ENCODE measurements at places on chromosomes 4 and X.
A peak's percentile ranks its signal among the peaks of the same experiment; 100 is the strongest.

DNA sequence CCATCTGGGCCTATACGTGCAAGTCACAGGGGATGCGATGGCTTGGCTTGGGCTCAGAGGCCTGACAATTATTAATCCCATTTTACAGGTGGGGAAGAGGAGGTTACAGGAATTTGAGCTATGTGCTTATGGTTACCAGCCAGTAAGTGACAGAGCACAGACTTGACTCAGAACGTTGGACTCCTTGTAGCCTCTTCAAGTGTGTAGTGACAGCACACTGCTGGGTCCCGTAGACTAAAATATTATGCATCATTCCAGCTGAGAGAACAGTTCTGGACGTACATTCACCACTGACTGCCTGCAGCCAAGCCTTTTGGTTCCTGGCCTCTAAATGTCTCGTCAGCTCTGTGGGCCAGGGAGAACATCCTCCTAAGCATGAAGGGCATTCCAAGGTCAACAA, 314.5 kb downstream of the GPAT3 start:
- peak; percentile 7 for DNase-seq

DNA sequence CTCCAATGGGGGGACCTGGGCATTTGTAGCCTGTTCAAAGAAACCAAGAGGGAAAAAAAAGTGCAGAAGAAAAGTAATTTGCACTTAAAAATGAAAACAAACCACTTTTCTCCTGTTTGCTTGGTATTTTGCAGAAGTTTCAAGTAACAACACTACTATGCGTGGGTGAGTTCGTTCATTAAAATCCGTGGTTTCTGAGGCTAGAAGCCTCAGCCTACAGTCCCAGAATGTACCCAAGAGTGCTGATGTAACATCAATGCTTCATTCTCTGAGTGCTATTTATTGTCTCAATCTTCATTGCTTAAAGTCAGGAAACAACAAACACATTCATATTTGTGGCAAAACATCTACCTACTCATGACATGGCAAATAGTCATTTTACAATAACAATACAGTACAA, 29.2 kb downstream of the LGI2 start:
- no peak for DNase-seq

DNA sequence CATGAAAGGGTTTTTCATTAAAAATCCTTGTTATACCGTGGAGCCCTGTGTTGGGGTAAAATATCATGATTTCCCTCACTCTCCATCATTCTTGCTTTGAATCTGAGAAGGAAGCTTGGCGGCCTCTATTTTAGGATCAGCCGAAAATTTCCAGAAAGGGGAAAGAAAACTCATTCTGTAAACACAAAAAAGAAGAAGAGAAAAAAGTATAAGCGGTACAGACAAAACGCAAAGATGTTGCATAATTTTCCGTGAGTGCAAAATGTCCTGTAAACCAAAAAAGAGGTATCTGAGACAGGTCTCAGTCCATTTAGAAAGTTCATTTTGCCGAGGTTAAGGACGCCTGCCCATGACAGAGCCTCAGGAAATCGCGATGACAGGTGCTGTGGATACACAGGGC, 5.3 kb downstream of the CSF2RA start:
- DNase-seq = no peak

DNA sequence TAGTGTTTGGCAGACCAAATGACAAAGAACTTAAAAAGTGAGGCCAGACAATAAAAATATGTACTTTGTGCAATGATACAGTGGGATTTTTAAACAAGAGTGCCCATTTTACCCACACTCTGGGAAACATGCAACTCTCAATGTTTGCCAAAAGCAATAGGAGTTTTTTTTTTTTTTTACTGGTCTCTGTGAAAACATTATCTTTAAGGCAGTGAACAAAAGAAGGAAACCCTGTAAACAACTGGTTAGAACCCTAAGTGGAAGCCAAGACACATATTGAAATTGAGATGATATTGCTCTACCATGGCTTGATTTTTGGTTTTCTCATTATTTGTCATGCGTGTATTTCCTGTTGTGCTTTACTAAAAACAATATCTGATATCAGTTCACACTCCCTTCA, 67.2 kb upstream of the PPP3CA start:
- no peak for DNase-seq

DNA sequence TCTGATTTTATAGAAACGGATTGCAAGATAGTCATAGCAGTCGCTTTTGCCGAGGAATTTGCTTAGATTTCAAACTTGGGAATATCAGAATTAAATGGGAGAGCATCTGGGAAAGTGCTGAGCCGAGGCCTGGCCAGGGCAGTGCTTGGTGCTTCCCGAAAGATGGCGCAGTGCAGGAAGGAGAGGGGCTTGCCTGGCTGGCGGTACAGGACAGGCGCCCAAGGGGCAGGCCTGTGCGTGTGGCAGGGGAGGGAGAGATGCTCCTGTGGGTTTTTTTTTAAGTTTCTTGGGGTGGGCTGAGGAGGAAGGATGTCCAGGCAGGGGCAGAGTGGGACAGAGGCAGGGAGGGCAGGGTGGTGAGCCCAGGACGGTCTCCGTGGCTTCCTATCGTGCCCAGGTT, 241.1 kb downstream of the AFAP1 start:
- DNase-seq = no peak

- DNase-seq = no peak
These were observed 23.6 kb downstream of the KIF4A start for GRCh38 chrX:70313503-70313902.

DNA sequence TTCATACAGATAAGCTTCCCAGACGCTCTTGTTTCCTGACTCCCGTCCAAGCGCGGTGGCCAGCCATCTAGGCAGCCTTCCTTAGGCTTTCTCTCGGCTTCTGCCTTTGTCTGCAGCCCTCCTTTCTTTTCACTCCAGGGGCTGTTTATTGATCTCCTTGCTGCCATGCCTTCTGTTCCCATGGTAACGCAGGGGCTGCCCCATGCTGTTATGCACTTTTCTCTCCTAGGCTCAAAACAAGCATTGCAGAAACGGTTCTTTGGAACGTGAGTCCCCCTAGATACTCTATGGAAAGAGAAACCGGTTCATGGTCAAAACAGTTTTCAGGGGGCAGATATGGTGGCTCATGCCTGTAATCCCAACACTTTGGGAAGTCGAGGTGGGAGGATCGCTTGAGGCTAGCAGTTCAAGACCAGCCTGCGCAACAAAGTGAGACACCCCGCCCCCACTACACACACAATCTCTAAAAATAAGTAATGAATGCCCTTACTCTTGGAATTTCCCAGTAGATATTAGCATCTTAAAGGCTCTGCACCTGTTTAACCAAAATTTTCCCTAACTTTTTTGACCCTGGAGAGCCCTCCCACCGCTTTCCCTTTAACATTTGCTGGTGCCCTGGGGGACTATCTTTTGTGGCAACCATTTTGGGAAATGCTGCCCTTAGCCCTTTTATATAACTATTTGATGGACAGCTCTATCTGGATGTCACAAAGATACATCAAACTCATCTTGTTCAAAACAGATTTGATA, 53.9 kb upstream of the ZNF157 start:
- DNase-seq = no peak

GRCh38 chr4:185839194-185839712, 27.3 kb upstream of the SORBS2 start:
- peak; percentile 89 for DNase-seq

GRCh38 chr4:88033309-88033708, 25.9 kb downstream of the PKD2 start:
- DNase-seq = peak; percentile 72

Measured in epithelial cell of esophagus (primary cell).